ENCODE measurements at places on chromosomes 13 and 19.

- DNase-seq, result no peak
Measured at GRCh38 chr19:7596211-7596937, 711 bp downstream of the CAMSAP3 start.

DNA sequence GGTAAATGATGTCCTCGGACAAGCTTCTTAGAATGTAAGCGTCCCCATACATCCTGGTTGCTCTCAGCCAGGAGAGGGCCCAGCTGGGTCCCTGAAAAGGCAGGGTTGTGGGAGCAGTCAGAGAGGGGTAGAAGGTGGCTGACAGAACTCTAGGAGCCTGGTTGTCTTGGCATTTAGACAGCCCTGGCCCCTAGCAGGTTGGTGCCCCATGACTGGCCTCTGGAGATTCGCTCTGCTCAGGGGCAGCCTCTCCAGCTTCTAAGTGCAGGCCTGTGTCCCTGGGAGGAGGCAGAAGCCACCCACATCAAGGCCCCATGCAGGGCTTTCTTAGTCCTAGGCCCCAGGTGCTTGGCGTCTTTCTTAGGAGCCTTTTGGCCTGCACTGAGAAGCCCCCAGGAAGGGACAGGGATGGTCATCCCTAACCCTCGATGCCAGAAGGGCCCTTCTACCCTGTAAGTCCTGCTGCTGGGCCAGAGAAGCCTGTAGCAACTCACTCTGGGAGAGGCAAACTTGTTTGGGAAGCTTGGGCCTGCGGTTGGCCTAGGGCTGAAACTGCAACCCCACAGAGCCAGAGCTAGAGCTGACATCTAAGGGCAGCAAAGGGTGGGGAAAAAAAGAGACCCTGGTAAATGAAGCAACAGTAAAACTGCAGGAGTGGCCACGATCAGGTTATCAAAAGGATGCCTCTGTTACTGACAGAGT is 2.8 kb upstream of the CDX2 start:
- no peak for DNase-seq

- no peak for DNase-seq
Measured at GRCh38 chr13:55345224-55345623, 1795.5 kb upstream of the PRR20A start.

DNA sequence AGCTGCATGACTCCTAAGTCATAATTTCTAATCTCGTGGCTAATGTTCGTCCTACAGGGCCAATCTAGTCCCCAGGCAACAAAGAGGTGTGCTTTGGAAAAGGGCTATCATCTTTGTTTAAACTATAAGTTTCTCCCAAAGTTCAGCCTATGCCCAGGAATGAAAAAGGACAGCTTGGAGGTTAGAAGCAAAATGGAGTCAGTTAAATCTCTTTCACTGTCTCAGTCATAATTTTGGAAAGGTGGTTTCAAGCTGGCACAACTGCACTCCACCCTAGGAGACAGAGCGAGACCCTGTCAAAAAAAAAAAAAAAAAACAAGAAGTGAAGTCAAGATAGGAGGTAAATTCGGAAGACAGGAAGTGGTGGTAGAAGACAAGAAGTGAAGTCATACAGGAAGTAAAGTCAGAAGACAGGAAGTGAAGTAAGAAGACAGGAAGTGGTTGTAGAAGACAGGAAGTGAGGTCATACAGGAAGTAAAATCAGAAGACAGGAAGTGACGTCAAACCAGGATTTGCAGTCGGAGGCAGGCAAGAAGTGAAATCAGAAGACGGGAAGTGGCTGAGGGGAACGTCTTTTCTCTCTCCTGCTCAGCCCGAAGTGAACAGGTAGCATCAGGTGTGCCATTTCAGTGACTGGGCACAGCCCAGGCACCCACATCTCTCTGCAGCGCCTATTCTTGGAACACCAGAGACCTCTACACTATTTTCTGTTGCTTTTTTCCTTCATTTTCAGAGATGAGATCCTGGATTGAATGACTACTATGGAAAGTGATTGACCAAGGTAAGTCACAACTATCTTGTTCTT is 32.2 kb downstream of the GP6 start:
- DNase-seq, result peak; percentile 60

DNA sequence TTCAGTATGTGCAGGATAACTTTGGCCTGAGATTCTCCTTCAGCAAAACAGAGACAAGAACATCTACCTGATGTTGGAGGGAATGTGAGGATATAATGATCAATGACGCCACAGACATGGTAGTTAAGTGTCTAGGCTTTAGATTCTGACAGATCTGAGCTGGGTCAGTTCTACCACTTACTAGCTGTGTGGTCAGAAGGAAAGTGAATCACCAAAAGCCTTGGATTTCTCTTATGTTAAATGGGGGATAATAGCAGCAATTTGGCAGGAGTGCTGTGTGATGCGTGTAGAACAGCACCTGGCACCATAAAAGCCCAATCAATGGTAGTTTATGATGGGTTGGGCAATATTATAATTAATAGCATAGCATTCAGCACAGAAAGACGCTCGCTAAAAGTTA is 41.7 kb downstream of the RXFP2 start:
- no peak for DNase-seq

DNA sequence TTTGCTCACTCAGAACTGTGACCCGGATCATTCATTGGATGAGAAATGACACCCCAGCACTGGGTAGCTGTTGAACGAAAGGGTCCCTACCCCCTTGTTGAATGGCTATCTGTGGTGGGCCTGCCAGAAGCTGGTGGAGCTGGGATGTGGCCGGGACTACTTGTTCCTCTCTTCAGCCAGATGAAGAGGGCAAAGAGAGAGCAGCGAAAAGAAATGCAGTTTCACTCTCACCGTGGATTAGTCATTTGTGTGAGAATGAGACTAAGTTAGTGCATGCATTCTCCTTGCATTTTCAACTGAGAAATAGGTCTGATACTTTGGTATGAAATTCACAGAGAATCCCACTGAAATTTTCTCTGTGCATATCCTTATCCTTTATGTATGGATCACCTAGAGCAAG is 553.1 kb downstream of the IRS2 start:
- no peak for DNase-seq
